Panc1 (cell line): ENCODE measurements at places on chromosomes 2 and 18.

DNA sequence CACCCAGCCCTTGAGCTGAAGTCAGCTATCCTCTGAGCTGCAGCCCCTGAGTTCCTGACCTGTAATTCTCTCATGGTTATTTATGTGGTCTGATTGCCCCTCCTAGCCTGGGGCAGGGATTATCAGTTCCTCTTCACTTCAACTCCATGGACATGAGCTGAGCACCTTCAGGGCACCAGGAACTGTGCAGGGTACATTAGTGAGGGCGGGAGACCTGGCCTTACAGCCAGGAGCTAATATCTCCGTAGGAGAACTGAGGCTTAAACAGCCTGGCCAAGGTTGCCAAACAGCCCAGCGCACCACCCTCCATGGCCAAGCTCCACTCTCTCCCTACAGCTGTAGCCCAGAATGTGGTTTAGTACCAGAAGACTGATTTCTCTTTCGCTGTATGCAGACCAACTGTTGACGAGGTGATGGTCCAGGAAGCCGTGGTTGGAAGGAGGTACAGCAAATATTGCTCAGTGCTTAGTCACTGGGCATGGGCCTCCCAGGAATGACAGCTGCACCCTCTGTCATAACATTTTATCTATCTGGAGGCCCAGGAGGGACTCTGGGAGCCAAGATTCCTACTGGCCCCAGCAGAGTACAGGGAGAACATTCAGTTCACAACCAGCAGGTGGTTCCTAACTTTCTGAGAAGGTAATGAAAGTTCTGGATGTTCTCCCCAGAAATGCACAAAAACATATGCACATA is 228.7 kb upstream of the SIX2 start:
- DNase-seq: peak; percentile 82

- no peak for DNase-seq
Observed at GRCh38 chr18:61335684-61336555, 2.7 kb downstream of the CDH20 start.

- no peak for DNase-seq
Observed at GRCh38 chr2:3343012-3343411, 34.6 kb downstream of the EIPR1 start.

DNA sequence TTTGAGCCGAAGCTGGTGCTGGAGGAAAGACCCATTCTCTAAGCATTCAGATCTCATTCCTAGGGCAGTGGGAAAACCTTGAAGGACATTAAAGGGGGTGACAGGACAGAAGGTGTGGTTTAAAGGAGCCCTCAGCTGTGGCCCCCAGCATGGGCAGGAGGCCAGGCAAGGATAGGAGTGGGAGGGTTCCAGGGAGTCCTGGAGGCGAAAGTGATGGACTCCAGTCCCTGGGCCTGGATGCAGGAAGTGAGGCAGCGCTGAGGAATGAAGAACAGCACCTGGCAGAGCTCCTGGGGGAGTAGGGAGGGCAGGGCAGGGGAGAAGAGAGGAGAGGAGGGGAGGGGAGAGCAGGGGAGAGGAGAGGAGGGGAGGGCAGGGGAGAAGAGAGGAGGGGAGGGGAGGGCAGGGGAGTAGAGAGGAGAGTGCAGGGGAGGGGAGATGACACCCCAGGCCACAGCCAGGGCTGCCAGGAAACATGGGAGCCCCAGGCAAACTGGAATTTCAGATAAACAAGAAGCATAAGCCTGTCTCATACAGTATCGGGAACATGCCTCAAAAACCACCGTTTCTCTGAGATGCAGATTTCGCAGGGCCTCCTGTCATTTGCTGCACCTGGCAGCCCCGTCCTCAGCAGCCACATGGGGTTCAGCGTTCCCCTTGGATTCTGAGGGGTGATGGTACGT is 5.7 kb downstream of the RAMP1 start:
- no peak for DNase-seq
